ENCODE measurements at places on chromosomes 4 and X.

- DNase-seq, result no peak
Measured at GRCh38 chr4:159106636-159107035, 3.8 kb downstream of the RAPGEF2 start.

DNA sequence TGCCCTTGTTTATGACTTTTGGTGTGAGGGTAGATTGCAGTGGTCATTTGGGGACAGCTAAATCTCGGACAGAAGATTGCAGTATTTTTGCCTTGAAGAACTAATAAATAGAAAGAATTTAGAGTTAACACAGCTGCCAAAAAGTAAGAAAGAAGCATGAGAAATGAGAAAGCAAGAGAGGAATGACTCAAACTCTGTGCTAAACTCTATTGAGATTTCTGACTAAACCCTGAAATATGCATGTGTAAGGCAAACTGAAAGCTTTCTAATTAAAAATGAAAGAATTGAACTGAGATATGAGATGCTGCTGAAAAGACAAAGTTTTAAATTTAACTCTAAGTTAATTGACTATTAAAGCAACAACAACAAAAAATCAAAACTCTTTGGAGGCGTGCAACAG is 791.3 kb downstream of the RAB28 start:
- DNase-seq, result no peak

- DNase-seq, result no peak
Measured at GRCh38 chr4:5447755-5448154, 260.6 kb downstream of the EVC2 start.

DNA sequence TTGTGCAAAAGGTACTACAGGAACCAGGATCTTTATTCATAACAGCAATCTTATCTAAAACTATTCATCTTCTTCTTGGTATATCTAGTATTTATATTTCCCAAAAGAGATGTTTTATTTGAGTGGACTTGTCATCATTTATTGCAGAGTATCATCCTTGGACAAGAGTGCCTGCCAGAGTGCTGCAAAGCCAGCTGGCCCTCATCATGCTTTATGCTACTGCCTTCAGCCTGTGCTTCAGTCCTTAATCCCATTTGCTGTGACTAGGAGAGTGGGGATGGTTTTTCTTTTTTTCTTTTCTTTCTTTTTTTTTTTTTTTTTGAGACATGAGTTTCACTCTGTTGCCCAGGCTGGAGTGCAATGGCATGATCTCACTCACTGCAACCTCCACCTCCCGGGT is 33.5 kb upstream of the ELF2 start:
- DNase-seq, result no peak

GRCh38 chr4:6771229-6771671 is 11.3 kb upstream of the KIAA0232 start:
- DNase-seq, result no peak

GRCh38 chrX:19513383-19513782 is 1.9 kb downstream of the MAP3K15 start:
- DNase-seq, result no peak

- DNase-seq, result no peak
Measured at GRCh38 chr4:28890949-28891775, 1829.0 kb upstream of the PCDH7 start.

Data from stimulated activated CD8-positive, alpha-beta memory T cell treated with anti-CD3 and anti-CD28 coated beads, Interleukin-7, amount 100 ng/mL, for 1 hour (primary cell).